ENCODE measurements at places on chromosomes 6 and 20.
A peak's percentile ranks its signal among the peaks of the same experiment; 100 is the strongest.

DNA sequence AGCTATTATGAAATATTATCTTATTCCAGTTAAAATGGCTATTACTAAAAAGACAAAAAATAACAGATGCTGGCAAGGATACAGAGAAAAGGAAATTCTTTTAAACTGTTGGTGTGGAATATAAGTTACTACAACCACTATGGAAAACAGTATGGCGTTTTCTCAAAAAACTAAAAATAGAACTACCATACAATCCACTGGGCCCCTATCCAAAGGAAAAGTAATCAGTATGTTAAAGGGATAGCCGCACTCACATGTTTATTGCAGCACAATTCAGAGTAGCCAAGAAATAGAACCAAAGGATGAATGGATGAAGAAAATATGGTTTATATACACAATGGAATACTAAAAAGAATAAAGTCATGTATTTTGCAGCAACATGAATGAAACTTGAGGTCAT lies 303.8 kb upstream of the ECI2 start:
- DNase-seq, result no peak

DNA sequence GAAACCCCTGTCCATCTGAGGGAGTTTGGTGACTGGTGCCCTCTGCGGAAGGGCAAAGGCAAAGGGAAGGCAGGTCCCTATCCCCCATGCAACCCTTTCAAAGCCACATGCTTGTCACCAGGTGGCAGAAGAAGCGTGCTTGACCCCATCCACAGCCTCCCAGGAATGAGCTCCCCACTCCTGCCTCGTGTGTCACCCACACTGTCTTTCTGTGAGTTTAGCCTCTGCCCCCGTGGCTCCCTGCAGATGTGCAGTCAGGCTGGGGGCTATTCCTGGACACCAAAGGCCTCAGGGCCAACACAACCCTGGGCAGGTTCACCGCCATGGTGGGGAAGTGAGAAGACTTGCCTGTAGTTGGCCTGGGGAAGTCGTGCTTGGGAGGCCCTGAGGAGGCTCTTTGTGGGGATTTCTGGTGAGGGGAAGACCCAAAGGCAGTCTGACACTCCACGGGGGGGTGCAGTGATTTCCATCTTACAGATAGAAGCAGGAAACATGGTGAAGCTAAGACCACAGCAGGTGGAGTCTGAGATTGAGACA lies 16.6 kb upstream of the PCMTD2 start:
- DNase-seq, result no peak

DNA sequence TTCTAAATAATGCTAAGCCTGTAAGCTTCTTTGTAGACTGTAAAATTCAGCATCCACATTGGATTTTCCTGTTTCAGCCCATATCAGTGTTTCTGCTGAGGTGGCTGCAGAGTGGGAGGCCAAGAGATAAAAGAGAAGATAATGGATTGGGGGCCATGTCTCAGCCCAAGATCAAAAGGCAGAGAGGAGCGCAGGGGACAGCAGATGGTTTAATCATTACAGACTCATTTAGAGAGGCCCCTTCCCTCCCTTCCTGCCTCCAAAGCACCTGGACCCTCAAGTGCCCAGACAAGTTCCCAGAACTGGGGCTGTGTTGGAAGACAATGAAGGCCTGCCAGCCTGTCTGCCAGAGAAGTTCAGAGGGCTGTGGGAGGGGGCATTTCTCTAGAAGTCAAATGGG lies 20.4 kb upstream of the CTNNBL1 start:
- DNase-seq, result no peak

DNA sequence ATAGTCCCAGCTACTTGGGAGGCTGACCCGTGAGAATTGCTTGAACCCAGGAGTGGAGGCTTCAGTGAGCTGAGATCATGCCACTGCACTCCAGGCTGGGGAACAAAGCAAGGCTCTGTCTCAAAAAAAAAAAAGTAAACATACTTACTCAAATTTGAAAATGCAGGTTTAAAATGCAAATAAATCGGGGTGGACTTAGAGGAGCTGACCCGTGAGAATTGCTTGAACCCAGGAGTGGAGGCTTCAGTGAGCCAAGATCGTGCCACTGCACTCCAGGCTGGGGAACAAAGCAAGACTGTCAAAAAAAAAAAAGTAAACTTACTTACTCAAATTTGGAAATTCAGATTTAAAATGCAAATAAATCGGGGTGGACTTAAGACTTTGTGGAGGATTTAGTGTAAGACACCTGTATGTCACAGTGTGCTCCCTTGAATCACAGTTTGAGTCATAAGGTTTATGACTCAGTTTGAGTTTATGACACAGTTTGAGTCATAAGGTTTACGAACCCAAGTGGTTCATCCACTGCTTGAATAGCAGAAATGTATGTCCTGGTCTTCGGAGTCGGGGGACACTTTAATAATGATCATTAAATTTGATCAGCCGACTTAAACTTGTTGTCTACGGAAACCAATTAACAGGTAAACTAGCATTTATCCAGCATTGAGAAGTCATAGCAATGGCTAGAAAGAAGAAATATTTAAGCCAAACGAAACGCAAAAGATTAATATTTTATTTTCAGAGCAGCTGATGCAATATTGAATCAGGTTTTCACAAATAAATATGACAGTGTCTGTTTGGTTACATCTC lies 6.8 kb upstream of the MRPS10 start:
- peak; percentile 11 for DNase-seq

DNA sequence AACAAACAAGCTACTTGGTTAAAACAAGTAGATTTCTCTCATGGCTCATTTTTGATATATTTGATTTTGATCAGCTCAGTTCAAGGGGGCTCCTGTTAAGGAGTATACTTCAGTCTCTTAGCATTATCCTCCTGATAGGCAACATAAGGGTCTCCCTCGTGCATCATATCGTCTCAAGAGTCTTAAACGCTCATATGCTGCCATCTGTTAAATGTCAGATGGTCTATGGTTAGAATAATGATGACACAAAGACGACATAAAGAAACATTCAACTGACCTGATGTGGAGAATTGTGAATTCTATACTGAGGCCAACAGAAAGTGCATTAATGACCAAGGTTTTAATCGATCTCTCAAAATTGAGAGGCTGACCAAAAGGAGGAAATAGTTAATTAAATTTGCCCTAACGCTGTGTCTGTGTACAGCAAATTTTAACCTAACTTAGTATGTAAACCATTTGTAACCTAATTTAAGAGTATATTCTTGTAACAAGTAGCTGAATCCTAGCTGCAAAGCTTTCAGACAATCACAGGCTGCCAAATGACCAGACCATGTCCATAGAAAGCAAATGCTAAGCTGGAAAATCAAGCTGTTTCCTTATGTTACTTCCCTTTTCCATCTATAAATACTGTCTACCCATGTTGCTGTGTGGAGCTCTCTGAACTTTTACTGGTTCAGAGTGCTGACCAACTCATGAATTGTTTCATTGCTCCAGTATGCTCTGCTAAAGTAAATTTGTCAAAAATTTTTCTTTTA lies 1688.5 kb downstream of the GRIK2 start:
- no peak for DNase-seq

- no peak for DNase-seq
These were observed 22.5 kb downstream of the BRPF3 start for GRCh38 chr6:36219081-36219480.

GRCh38 chr6:52746213-52746612 lies 17.1 kb downstream of the GSTA2 start:
- no peak for DNase-seq

DNA sequence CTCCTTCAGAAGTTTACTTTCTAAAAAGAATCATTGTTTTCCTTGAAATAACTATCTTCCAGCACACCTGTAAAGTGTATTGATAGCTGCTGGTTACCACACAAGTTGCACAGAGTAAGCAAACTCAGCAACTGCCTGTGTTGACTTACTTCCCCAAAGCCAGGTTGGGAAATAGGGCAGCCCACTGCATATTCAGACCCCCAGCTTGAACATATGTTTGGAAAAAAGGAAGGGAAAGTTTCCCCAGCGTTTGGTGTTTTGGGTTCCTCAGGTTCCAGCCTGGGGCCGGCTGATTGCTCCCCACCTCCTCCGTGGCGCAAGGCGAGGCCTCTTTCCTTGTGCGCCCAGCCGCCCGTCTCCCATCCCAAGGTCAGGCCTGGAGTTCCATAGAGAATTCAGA lies 70.1 kb upstream of the QKI start:
- no peak for DNase-seq

GRCh38 chr6:105483492-105483891 lies 80.6 kb upstream of the PREP start:
- no peak for DNase-seq

- peak; percentile 73 for DNase-seq
These were observed 36.5 kb upstream of the MPC1 start for GRCh38 chr6:166419286-166419685.

GRCh38 chr20:62550087-62550632 lies 74.4 kb upstream of the GATA5 start:
- DNase-seq, result no peak

- DNase-seq, result no peak
These were observed 7.7 kb upstream of the PARD6B start for GRCh38 chr20:50723672-50724071.

GRCh38 chr20:58883241-58883691 lies 30.8 kb downstream of the GNAS start:
- DNase-seq, result no peak

GRCh38 chr6:49979584-49979983 lies 10.2 kb upstream of the DEFB113 start:
- no peak for DNase-seq

DNA sequence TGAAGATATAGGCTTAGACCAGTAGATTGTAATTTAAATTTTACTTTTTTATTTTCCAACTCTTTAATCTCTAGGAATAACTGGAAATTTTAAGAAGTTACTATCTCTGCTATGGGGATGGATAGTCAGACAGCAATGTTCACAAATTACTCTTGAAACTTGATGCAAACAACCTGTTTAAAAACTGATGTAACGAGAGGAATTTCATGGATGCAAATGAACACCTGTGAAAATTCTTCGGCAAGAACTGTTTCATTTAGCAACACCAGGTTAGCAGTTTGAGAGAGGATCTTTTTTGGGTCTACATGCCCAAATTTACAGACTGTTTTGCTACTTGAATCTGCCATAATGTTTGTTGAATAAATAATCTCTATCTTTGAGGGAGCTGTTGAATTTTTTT lies 20.0 kb upstream of the RSPH3 start:
- no peak for DNase-seq

- no peak for DNase-seq
These were observed 75.1 kb downstream of the EDN3 start for GRCh38 chr20:59375541-59375940.

GRCh38 chr6:106564476-106564875 lies 64.8 kb downstream of the RTN4IP1 start:
- DNase-seq, result no peak

GRCh38 chr6:160967833-160968232 lies 23.7 kb upstream of the MAP3K4 start:
- DNase-seq, result no peak

DNA sequence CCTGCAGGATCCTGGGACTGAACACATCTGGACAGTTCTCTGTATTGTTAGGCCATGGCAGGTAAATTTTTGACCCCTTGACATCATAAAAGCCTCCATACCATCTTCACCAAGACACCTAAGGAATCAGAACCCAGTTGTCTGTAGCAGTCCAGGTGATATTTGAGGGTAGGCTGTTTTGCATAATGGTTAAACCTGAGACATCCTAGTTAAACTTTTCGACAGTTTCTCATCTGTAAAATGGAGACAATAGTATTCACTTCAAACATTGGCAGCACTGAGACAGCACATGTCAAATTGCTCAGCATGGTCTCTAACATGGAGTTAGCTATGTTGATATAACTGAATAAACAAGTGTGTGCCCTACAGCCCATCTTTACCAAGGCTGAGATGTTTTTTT lies 24.8 kb downstream of the C6orf62 start:
- DNase-seq, result no peak

- no peak for DNase-seq
These were observed 79.3 kb downstream of the TBC1D7 start for GRCh38 chr6:13248994-13249393.

DNA sequence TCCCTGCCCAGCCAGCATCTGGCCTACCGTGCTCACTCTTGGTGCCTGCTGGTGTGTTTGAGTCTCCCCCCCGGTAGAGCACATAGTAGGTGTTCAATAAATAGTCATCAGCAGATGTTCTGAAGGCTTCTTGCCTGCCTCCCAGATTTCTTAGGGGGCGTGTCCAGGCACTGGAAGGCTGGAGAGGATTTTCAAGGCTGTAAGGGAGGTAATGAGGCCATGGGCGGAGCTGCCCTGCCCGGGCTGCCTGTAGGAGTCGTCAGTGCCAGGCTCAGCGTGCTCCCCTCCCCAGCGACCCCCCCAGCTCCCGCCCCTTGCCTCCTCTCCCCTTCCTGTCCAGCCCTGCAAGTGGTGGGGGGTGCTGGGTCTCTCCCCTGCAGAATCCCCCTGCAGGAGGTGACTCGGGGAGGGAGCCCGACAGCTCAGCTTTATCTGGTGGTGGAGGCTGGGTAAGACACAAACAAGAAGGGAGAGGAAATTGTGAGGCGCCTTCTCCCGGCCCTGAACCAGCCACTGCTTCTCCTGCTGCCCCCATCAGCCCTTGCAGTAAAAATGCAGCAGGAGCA lies 55.9 kb downstream of the BCAS4 start:
- DNase-seq, result no peak

GRCh38 chr6:170375661-170376060 lies 69.1 kb downstream of the FAM120B start:
- DNase-seq, result no peak

- no peak for DNase-seq
These were observed 18.4 kb downstream of the TTK start for GRCh38 chr6:80022803-80023202.

DNA sequence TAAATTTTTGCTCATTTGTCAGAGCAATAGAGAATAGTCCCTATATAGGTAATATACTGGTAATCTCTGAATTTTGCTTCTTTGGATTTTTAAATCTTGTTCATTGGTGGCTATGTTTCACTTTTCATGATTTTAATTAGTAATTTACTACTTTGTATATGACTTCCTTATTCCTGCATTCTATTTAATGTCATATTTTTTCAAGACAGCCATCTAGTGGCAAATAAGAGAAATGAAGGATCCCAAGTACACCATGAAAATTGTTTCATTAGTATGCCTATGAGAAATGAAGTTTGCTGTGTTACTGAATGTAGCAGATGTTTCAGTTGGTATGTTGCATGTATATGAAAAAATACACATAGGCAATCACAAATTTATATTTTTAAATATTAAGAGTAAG lies 82.4 kb downstream of the ZNF292 start:
- DNase-seq, result no peak

Data from activated CD4-positive, alpha-beta T cell treated with anti-CD3 and anti-CD28 coated beads for 48 hours (primary cell).